Cortex of kidney (tissue), 1 donor: ENCODE measurements at places on chromosomes 16 and 17.

DNA sequence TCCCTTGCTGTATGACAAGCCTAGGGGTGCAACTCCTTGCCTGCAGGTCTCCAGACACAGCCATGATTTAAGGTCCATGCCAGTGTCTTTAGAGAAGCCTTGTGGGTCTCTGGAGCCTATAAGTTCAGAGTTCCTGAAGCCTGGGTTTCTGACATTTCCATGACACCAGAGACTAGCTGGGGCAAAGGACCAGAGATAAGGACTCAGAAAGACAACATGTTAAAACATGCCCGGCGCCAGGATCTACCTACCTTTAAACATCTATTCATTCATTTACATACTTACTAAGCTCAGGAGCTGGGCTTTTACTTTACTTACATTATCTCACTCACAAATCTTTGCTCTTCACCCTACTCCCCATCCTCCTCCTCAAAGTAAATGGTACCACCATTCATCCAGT, 1.5 kb downstream of the MRPL27 start:
- DNase-seq, result no peak

DNA sequence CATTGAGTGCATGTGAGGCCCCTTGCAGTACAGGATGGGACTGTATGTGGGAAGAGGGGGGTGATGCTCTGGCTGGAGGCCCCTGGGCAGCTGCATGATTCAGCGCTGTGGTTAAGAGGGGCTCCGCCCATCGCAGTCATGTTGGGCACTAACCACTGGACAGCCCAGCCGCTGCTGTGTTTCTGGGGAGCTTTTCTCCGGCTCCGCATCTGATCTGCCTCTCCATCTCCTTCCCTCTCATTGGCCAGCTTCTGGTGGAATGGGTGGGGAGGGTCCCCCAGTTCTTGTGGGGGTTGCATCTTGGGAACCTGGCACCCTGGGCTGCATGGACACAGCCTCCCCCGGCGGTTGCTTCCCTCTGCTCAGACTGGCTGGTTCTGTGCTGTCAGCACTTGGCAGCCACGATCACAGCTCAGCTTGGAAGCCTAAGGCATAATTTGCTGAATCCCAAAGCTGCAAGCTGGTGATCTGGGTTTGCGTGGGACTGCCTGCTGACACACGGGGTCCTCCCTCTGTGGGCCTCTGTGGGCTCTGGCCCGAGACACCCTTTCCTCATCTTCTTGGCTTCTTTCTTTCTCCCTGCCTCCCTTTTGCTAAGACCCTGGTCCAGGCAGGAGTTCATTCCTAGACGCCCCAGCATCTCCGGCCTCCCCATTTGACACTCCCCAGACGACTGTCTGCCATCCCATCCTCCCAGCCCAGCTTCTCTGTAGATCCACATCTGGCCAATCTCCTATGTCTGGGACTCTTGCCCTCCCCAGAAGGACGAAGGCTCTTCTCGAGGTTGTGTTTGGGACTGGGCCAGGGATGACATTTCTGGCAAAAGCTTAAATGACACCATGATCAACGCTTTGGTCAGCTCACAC, 168.3 kb downstream of the SEC14L1 start:
- DNase-seq, result no peak

GRCh38 chr17:50594128-50594823, 33.8 kb downstream of the CACNA1G start:
- DNase-seq, result no peak

- no peak for DNase-seq
Measured at GRCh38 chr17:75738218-75738802, 17.1 kb downstream of the ITGB4 start.

- DNase-seq, result no peak
Measured at GRCh38 chr16:85663891-85664321, 24.8 kb downstream of the GINS2 start.

- no peak for DNase-seq
Measured at GRCh38 chr16:89612415-89613166, 851 bp upstream of the DPEP1 start.
